ENCODE measurements at places on chromosomes 3 and 15.

DNA sequence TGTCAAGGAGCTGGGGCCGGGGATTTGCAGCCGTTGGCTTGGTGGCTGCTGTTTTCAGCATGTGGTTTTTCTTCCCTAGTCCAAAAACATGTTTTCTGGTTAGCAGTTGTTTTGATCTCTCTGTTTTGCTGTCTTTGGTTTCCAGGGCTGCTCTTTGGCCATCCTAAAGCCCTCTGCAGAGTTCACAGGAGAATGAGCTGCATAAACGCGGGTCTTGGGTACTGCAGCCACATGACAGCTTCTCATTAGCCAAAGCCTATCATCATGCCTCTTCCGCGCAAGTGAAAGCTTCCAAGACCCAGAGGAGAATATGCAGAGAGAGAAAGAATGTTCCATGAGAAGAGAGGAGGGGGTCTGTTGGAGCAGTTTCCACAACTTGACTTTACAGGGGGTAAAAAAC is 138.5 kb downstream of the NTRK3 start:
- DNase-seq = no peak

GRCh38 chr3:162770551-162770950 is 1273.9 kb downstream of the OTOL1 start:
- DNase-seq = no peak

DNA sequence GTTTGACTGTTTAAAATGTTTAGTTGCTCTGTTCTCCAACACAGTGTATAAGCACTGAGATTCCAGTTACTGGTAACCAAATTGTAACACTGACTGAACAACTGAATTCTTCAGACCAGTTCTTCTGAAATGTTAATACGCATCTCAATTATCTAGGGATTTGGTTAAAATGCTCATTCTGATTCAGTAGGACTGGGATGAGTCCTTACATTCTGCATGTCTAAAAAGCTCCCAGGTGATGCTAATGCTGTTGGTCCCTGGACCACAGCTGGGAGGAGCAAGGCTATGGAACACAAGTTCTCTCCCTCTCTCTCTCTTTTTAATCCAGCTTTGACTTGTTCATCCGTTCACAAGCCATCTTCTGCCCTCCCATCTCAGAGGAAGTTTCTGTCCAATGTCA is 380.3 kb downstream of the MAGI1 start:
- DNase-seq = no peak

DNA sequence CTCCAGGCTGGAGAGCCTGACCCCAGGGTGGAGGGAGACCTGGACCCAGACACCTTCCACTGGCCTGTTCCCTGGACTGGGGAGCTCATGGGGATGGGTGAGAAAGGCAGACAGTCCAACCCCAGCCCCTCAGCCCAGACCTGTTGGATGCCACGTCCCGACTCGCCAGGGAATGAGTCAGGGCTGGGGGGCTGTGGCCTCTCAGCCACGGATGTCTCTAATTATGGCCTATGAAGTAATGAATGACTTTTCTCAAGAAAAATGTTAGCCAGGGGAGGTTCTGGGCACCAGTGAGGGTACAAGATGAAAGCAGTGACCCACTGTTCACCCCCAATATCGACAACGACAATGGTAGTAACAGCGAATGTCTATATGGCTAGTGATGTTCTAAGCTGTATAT is 107.0 kb upstream of the RPL32 start:
- DNase-seq = no peak

DNA sequence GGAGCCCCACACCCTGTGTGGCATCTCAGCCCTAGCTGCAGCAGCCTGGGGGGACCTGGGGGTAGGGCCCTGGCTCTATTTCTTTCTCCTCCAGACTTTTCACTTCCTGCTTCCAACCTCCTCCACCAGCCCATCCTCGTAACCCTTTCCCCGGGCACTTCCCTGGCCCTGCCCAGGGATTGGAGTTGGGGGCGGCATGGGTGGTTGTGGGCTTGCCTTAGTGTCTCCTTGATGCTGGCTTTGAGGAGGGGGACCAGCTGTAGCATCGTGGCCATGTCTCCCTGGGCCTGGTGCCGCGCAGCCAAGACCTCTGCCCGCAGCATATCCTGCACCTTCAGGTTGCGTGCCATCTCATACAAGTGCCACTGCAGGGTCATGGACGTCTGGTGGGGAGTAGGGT is 28.1 kb downstream of the CYP11A1 start:
- no peak for DNase-seq

DNA sequence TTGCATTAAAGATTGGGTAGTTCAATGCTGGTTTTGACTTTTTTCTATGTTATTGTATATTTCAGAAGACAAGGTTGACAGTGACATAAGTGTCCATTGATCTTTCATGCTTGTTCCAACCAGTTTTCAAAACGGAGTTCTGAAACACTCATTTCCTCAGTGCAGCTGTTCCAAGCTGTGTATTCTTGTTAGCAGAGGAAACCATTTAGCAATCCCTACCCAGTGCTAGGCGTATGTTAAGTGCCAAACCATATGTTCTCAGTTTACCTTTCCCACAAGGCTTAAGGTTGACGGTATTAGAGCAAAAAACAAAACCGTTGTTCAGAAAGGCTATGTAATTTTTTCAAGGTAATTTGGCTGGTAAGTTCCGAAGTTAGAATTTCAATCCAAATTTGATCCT is 9.1 kb downstream of the ATOSA start:
- DNase-seq = no peak

DNA sequence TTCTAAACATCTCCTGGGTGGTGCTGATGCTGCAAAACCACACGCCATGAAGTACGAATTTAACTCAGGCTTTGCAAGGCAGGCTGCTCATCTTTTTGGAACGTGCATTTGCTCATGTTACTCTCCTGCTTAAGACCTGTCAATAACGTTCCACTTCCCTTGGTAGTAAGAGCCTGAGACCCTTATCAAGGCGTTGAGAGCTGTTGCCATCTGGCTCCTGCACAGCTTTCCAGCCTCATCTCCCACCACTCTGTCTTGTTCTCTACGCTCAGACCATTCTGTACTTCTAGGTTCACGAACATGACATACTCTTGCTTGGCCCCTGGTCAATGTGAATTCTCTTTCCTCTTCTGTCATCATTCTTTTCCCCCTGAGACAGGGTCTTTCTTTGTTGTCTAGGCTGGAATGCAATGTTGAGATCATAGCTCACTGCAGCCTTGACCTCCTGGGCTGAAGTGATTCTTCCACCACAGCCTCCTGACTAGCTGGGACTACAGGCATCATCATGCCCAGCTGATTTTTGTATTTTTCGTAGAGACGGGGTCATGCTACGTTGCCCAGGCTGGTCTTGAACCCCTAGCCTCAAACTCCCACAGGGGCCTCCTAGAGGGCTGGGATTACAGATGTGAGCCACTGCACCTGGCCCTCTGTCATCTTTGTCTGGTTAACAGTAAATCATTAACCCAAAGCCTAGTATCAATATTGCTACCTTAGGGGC is 202.8 kb downstream of the CADPS start:
- DNase-seq = no peak

- DNase-seq = no peak
These were observed 64.6 kb downstream of the EEFSEC start for GRCh38 chr3:128217702-128218547.

DNA sequence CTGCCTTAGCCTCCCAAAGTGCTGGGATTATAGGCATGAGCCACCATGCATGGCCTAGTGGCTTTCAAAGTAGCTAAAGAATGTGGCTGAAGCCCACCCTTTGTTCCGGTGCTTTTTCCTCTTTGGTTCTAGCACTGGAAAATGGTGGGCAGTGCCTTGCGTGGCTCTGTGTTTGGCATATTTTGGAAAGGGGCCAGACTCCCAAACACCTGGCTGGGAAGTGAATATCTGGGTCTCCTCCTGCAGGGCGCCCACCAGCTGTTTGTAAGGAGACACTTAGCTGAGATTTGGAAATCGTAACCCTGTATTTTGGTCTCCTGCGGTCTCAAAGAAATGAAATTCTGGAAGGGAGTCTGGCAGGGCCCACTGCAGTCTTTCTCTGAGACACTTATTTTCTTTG is 336.4 kb downstream of the IL20RB start:
- DNase-seq = no peak

DNA sequence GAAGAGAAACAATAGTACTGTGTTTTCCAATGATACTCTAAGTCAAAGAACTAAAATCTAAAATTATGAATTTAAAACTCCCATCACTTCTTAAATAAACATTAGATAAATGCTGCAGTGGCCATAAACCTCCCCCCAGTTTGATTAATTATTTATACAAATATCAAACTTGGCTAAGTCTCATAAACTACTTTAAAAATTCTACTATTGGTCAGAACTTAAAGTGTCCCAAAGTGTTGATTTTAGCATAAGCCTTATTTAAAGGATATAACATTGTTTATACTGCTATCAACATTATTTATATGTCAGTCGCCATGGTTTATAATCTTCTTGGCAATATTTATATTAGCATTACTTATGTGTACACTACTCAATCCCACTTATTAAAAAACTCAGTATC is 132.4 kb downstream of the SCAPER start:
- DNase-seq = no peak

DNA sequence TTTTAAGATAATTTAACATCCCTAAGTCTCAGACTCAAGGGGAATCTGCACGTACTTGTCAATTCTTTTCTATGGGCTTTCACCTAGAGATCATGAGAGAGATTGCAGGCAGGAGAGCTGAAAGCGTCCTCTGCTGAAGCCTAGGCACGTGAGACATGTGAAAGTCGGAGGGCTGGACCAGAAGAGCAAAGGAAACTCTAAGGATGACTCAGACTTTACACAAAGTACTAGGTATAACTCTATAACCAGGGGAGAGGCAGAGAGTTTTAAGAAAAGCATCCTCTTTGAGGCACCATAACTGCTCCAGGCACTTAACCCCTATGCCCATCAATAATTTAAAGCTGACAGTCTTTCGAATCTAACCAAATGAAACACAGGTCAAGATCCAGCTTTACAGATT is 436.6 kb downstream of the VGLL3 start:
- no peak for DNase-seq

GRCh38 chr15:42354824-42355223 is 4.5 kb upstream of the CAPN3 start:
- DNase-seq = no peak

- no peak for DNase-seq
These were observed 57.4 kb downstream of the UNC13C start for GRCh38 chr15:54035616-54036015.

DNA sequence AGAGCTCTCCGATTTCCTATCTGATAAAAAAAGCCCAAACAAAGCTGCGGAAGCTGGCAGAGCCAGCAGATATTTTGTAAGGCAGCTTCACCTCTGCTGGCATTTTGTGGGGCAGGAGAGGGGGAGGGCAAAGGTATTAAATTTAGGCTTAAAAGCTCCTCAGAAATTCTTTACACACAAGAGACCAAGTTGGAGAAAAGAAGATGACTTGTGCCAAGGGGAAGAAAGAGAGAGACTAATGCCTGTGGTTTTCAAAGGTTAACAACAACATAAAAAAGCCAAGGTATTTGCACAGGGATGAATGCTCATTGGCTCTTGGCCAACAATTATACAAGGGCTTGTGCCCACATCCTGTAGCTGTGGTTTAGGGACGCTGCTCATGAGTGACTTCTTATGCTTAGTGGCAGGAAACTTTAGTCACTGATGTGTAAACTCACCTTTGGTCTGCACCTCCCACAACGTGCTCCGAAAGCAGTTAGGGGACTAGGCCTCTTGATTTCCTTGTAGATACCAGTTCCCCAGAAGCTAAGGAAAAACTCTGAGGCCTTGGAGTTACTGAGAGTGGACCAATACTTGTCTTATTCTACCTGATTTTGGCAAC is 152.9 kb downstream of the TPRG1 start:
- no peak for DNase-seq

DNA sequence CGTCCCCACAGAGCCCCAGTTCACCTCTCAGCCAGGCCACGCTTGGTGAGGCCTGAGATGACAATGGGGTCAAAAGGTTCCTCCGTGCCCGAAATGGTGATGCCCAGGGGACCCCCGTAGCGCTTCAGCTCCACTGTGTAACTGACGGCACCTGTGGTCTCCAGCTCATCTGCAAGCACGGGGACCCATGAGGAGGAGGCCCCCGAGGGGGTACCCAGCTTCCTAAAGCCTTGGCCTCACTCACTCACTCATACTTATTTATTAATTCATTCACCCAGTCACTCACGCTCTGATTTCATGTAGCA is 30.4 kb downstream of the GRIP2 start:
- no peak for DNase-seq

DNA sequence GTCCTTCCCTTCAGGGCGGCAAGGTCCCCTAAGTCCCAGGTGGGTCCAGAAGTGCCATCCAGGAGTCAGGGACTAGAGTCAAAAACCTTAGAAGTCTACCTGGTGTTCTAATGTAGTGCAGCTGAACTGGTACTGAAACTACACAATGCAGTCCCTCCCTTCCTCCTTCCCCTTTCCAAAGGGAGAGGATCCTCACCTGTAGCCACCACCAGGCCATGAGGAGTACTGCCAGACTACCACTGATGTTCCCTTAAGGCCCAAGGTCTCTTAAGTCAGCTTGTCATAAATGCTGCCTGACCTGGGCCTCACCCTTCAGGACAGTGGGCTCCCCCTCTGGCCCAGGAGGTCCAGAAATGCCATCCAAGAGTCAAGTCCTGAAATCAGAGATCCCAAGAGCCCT is 98.9 kb downstream of the ULK4 start:
- no peak for DNase-seq

GRCh38 chr3:44568561-44568960 is 13.6 kb downstream of the ZKSCAN7 start:
- DNase-seq = no peak

GRCh38 chr3:178155521-178155920 is 380.7 kb upstream of the KCNMB2 start:
- no peak for DNase-seq

DNA sequence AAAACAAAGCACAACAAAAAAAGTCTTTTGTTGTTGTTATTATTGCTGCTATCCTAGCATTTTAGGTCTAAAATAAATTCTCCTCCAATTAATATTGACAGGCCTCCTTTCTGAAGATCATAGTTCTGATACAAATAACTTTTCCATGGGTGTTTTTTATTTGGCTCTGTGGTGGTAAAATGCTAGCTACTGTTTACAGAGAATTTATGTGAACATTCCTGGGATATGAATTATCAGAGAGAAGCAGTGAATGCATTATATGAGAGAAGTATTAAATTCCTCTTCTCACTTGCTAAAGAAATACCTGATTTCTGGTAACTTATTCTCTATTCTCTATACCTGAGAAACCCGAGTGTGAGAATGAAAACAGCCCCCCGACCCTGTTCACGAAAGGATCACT is 57.5 kb upstream of the TMCO5A start:
- no peak for DNase-seq

DNA sequence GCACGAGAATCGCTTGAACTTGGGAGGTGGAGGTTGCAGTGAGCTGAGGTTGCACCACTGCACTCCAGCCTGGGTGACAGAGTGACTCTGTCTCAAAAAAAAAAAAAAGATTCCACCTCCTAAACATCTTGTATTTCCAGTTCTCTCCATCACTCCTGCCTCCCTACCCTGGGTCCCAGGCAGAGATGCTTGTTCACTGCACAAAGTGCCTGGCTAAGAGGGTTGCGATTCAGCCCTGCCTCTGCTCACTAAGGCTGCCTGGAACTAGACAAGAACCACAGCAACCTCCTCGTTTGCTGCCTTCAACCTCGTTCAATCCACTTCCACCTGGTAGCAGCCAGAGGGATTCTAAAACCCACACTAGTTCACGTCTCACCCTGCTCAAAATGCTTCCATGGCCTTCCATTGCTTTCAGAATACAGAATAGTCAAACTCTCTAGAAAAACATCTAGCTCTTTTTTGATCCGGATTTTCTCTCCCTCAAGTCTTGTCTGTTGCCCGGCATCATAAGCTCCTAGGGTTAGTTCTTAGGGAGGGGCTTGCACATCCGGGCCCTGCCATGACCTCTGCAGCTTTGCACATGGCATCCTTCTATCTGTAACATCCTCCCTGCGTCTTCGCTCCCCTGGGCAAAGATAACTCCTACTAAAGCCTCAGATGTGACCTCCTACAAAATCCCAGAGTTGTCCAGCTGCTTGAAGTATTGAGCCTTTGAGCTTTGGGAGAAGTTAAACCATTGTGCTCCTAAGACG is 1.0 kb upstream of the MCM2 start:
- DNase-seq = no peak
